GM23338 (cell line): ENCODE measurements at places on chromosomes 3 and 15. TPM values are rescaled to one million over a fixed set of nuclear protein-coding genes. Genes with fewer than 3 reads are reported as not detected.

GRCh38 chr3:152737021-152737908, 97.7 kb upstream of the P2RY1 start:
- DNase-seq = no peak

FES gene
- total RNA-seq = 14.4 and 18.6 TPM in 2 replicates

SPRED1 gene
- 44.0 and 44.1 TPM in 2 replicates for total RNA-seq

GRCh38 chr3:191085091-191085490, 114.0 kb upstream of the OSTN start:
- no peak for DNase-seq

ATP8B4 gene
- 0.24 and 4.5 TPM in 2 replicates for total RNA-seq

- no peak for DNase-seq
Observed at GRCh38 chr15:70165716-70166284, 68.1 kb upstream of the TLE3 start.

CCDC191 gene
- total RNA-seq = 0.89 and 2.0 TPM in 2 replicates

DNA sequence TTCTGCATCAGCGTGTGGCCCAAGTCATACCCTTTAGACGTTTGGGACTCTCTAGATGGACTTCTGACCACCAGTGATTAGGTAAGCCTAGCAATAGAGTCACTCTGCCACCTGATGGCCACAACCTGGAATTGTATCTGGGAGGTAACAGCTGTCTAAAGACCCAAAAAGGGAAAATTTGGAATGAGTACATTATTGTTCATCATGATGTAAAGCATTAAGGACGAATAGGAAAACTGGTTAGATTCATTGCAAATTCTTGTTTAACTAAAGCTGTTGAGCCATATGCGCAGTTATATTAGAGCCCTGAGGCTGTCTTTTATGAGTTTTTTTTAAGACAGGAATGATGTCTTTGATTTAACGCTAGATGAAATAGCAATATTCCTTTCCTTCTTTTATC, 63.6 kb downstream of the FAM81A start:
- DNase-seq = peak; percentile 85

DNA sequence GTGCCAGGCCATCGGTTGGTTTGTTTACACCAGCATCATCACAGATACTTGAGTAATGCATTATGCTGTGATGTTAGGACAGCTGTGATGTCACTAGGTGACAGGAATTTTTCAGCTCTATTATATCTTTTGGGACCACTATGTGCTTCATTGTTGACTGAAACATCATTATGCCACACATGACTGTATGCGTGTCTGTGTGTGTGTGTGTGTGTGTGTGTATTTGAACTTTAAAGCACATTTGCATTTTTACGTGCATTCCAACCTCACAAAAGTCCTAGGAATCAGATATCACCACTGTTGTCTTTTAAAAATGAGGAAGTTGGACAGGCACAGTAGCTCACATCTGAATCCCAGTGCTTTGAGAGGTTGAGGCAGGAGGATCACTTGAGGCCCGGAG, 223.0 kb downstream of the TBL1XR1 start:
- DNase-seq = no peak
